ENCODE measurements at places on chromosomes 16 and 17. TPM values are rescaled to one million over a fixed set of nuclear protein-coding genes. Genes with fewer than 3 reads are reported as not detected.
A peak's percentile ranks its signal among the peaks of the same experiment; 100 is the strongest.

GRCh38 chr16:12146966-12147365, 170.4 kb downstream of the SNX29 start:
- H3K27ac ChIP-seq: no peak overlapping the region
- H3K4me1 ChIP-seq: peaks cover 48% of the 10 kb centered on the region
- no peaks in the 10 kb centered on the region for H3K27me3 ChIP-seq

RTN4RL1 gene
- not detected for total RNA-seq

KRTAP4-1 gene
- total RNA-seq: not detected

DNA sequence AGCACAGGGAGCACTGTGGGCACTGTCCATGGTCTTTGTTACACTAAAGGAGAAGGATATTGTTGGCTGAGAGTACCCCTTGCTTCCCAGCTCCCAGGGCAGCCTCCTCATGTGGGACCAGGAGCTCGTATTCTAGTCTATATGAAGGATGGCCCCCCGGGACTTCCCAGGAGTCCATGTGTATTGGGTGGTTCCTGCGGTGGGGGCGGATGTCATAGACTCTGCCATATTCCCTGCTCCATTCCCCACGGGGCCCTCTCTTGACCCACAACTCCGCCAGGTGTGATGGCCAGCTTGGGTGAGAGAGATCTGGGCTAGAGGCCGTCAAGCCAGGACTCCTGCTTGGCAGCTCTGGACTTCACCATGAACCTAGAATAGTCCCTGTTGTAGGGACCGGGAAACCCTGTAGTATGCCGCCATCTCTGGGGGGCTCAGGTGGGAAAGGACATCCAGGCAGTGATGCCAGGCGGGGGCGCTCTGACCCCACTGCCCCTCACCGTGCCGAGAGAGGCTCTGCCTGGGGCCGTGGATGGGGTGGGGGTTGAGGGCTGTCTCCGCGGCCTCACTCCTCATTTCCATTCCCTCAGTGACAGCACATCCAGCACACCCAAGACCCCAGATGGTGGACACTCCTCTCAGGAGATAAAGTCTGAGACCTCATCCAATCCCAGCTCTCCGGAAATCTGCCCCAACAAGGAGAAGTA, 37.8 kb downstream of the OR1D5 start:
- no peaks in the 10 kb centered on the region for H3K27me3 ChIP-seq
- no peak overlapping the region for H3K27ac ChIP-seq
- no peak overlapping the region for H3K4me3 ChIP-seq
- DNase-seq: no peak

C17orf113 gene
- 1.1 TPM for total RNA-seq

IRF8 gene
- total RNA-seq: not detected

DNA sequence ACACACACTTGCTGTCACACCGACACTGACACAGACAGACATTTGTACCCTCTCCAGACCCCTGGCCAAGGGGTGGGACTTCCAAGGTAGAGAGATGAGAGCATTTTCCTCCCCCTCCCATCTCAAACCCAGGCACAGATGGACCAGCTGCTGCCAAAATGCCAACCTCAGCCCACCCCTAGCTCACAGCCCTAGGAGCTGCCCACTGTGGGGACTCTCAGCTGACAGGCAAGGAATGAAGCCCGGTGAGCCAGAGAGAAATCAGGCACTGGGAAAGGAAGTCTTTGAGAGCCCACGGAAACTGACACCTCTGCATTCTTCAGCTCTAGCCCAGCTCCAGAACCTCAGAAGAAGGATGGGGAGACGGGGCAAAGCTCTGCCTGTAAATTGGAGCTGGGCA, 2.8 kb downstream of the ETV4 start:
- peaks cover 7% of the 10 kb centered on the region for H3K27me3 ChIP-seq
- H3K4me1 ChIP-seq: peaks cover 78% of the 10 kb centered on the region
- peaks cover 6% of the 10 kb centered on the region for H3K36me3 ChIP-seq
- DNase-seq: no peak

GAS7 gene
- total RNA-seq: 6.9 TPM

GRCh38 chr16:10641953-10642949, 52.5 kb downstream of the TEKT5 start:
- H3K27me3 ChIP-seq: no peaks in the 10 kb centered on the region
- H3K4me1 ChIP-seq: peaks cover 80% of the 10 kb centered on the region
- peak overlapping the region; percentile 49 for H3K4me3 ChIP-seq
- peak overlapping the region; percentile 24 for H3K27ac ChIP-seq

DNA sequence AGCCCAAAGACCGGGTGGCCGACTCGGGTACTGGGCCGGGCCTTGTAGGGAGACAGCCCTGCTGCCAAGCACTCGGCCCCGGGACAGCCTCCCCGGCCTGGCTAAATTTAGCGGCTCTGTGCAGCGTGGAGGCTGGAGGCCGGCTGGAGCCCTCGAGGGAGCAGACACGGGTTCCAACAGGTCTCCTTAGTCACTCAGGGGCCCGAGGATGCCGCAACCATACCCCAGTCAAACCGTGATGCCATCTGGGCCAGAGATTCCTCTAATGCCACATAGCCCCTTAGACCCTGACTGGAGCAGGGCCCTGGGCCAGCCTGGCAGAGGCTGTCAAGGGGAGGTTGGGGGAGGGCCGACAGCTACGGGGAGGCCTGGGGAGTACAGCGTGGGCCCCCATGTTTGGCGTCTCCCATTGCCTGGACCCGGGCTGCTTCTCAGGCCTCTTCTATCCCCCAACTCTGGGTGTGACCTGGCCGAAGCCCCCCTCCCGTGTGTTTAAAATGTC, 2.9 kb upstream of the P2RX1 start:
- no peak for DNase-seq
- H3K27me3 ChIP-seq: peaks cover 2% of the 10 kb centered on the region
